ENCODE measurements at places on chromosomes 7 and 10. TPM values are rescaled to one million over a fixed set of nuclear protein-coding genes. Genes with fewer than 3 reads are reported as not detected.
A peak's percentile ranks its signal among the peaks of the same experiment; 100 is the strongest.

The LAMB4 gene
- 3.2 TPM for total RNA-seq

The C10orf62 gene
- total RNA-seq = not detected

The METTL27 gene
- 0.48 TPM for total RNA-seq

The GATAD1 gene
- total RNA-seq = 25.8 TPM

The LEP gene
- total RNA-seq = not detected

The OR6B1 gene
- not detected for total RNA-seq

GRCh38 chr10:69043931-69044531 lies 43.9 kb upstream of the SRGN start:
- DNase-seq = no peak

DNA sequence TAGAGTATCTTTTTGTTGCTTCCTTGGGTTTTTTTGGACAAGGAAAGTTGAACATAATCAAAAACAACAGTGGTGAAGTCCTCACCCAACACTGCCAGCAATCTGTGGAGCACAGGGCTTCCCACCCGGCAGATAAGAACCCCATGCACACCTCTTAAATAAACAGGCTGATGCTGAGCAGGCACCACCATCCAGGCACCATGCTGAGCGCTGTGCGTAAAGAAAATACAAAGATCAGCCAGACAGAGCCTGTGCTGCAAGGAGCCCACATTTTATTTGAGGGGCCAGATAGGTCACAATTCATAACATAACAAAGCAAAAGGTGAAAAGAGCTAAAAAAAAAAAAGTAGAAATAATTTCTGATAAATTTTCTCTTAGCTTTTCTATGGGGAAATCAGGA lies 231.2 kb downstream of the PTPRN2 start:
- no peak for DNase-seq

DNA sequence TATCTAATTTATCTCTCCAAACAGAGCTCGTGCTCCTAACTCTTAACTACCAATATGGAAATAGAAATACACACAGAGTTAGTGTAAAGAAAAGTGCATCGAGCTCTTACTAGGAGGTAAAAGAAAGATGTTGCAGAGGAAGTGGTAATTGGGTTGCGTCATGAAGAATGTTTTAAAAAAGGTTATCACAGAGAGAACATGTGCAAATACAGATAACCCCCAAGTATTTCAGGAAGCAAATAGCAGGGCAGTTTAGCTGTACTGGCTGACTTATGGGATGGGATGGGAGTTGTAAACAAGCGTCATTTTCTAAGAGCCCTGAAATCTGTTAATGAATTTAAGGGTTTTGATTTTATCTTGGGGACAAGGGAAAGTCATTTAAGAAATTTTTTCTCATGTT lies 153.9 kb downstream of the AGMO start:
- no peak for DNase-seq

GRCh38 chr10:118669020-118669791 lies 73.8 kb upstream of the PRLHR start:
- peak; percentile 61 for DNase-seq

DNA sequence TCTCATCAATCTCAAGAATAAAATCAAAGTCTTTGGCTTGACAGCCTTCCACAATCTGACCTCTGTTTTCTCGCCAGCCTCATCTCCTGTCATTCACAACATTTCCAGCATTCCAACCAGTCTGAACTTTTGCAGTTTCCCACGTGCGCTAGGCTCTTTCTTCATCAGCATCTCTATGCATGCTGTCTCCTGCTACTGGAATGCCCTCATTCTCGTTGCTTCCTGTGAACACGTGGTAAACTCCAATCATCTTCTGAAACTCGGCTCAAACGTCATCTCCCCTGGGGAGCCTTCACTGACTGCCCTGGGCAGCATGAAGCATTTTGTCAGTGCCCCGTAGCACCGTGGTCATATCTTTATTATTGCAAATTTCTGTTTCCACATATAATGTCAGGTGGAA lies 12.2 kb upstream of the RSBN1L start:
- no peak for DNase-seq

Measured in H4 (cell line).